ENCODE measurements at places on chromosomes 4 and X.

- DNase-seq, result no peak
Observed at GRCh38 chr4:87592124-87592523, 16.2 kb upstream of the DSPP start.

DNA sequence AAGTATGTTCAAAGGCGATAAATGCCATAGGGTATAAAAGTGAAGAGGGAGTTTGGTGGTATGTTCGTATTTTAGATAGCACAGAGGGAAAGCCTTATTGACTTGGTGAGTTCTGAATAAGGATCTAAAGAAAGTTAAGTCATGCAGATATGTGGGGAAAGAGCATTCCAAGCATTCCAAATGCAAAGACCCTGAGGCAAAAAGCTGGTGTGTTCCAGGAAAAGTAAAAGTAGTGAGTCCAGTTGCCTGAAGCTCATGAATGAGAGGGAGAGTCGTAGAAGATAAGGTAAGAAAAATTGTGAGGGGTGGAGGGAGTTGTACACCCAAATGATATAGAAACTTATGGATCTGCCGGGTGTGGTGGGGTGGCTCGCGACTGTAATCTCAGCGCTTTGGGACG, 426.7 kb downstream of the RPA4 start:
- DNase-seq, result no peak

DNA sequence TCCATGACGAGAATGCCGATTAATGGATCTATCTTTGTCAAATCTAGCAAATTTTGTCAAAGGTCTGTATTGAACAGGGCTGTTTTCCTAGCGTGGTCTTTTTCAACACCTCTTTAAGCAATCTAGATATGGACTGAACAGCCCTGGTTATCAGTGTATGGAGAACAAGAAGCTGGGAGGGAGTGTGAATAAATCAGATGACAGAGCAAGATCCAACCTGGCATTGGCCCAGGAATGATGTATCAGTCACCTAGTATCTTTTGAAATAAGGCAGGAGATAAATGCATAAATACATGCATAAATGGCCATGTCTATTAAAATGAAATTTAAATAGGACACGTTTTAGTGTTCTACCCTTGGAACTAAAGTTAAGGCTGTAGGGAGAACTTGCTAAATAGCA, 15.7 kb upstream of the AP1S2 start:
- no peak for DNase-seq

DNA sequence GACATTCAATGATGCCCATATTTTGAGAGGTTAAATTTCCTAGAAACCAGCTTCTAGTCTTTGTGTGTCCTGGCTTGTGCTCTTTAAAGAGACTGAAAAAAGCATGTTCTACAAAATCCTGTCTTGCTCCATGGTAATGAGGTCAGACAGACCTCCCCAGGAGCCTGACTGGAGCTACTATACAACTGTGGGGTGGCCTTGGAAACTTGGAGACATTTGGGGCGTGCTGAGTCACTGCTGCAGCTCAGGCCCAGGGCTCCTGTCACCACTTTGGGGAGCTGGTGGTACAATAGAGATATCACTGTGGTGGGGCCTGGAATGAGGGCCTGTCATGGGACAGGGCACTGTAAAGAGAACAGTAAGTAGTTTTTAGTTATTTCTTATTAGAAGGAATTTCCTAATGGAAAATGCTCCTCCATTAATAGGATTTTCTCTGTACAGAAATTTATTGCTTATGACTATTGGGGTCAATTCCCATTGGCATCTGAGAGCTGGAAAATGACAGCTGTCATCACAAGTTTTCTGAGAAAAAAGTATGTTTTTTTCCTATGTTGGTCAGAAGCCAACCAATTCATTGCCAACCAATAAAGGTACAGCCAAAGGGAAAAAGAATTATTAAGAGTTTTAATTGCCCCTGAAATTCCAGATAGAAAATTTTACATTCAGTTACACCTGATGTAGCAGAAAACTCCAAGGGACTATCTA, 207.4 kb upstream of the JADE1 start:
- no peak for DNase-seq

- DNase-seq, result no peak
Observed at GRCh38 chrX:132676561-132677186, 187.8 kb upstream of the MBNL3 start.

GRCh38 chrX:155534800-155535199, 76.4 kb upstream of the F8A3 start:
- peak; percentile 0 for DNase-seq

GRCh38 chrX:85052636-85053343, 49.1 kb downstream of the APOOL start:
- DNase-seq, result no peak

- no peak for DNase-seq
Observed at GRCh38 chr4:4388836-4389575, 2.1 kb downstream of the NSG1 start.

DNA sequence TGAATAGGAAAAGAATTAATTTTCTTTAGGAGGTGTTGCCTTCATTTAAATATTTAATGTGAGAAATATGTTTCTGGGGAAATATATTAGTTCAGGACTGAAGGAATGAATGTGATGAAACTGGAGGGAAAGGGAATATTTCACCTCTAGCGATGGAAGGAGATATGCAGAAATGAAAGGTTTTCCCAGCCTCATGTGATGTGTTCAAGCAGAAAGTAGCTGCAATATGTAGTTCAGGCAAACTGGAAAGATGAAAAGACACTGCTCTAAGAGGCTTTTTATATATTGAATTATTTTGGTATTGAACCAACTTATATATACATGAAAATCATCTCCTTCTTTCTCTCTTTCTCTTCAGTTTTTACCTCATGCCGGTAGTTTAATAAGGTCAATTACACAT, 3.4 kb downstream of the GRID2 start:
- DNase-seq, result no peak

DNA sequence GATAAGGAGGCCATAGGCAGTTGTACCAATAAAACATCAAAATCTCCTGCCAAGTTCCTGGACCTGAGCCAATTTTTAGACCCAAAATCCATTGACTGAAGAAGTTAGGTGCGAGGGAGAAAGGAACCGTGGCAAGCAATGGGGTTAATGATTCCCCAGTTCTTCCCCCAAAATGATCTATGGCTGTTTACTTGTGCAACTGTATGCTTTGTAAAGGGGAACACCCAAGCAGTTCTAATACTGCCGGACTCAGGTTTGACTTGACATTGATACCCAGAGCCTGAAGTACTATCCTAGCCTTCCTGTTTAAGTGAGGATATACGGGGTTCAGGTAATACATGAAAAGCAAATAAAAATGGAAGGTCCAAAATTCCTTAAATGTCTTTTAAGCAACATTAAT, 6.7 kb upstream of the EIF4E start:
- DNase-seq, result no peak

- no peak for DNase-seq
Observed at GRCh38 chr4:173767650-173768049, 237.6 kb upstream of the HAND2 start.

- no peak for DNase-seq
Observed at GRCh38 chrX:135395064-135395463, 26.7 kb upstream of the SMIM10L2A start.

DNA sequence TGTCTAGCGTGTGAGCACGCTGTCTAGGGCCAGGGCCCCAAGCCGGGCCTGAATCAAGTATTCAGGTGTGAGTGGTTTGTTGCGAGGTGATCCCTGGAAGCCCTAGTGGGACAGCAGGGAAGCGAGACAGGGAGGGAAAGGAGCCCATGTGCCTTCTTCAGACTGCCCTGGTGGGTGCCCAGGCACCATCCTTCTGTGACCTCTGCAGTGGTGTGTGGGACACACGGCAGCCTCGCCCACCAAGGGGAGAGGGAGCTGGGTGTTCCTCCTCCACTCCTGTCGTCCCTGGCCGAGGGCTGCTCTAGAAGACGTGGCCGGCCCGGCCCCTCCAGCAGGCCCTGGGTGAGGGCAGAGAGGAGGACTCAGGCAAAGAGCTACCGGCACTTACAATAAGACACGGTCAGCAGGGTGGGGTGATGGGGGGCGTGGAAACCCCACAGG, 47.4 kb downstream of the HTRA3 start:
- DNase-seq, result no peak

GRCh38 chr4:163693211-163693610, 198.7 kb downstream of the TMA16 start:
- no peak for DNase-seq

GRCh38 chr4:133102612-133103409, 46.3 kb upstream of the PCDH10 start:
- no peak for DNase-seq

- DNase-seq, result no peak
Observed at GRCh38 chr4:185723631-185724260, 88.2 kb downstream of the SORBS2 start.

DNA sequence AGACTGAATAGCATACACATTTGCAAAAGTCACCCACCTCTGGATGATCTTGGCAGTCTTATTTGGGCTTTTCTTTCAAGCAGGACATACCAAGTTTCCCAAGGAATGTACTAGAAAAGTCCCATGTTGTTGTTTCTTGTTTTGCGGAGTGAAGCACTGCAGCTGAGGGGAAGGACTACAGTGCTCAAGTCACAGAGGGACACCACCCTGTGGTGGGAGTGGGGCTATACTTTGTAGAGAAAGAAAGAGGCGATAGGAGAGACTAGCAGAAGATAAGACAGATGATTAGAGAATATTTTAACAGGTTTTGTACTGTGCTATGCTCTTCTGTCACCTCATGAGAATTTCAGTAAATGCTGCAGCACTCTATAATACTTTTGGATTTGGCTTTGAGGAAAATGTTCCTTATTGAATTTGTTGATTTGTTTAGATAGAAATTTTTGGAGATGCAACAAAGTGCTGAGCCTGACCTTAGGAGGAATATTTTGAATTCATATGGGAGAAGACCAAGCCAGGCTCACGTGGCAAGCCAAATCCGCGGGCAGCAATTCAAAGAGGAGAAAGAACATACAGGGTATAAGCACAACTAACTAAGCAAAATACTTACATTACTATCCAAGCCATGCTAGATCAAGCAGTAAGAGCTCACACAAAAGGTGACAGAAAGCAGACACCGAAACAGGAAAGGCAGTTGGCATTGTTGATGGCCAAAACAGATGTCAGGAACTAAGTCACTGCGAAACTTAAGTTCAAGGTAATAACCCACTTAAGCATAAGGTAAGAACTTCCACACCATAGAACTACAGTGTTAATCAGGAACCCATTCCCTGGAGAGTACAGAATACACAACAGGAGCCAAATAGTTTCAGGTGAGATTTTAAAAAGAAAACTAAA, 280.3 kb upstream of the INTU start:
- no peak for DNase-seq

- DNase-seq, result peak; percentile 49
Observed at GRCh38 chr4:103497692-103498091, 222.1 kb downstream of the TACR3 start.

- DNase-seq, result no peak
Observed at GRCh38 chr4:186669159-186669731, 54.4 kb downstream of the FAT1 start.

GRCh38 chrX:102154218-102154860, 1.4 kb downstream of the BEX5 start:
- DNase-seq, result no peak

DNA sequence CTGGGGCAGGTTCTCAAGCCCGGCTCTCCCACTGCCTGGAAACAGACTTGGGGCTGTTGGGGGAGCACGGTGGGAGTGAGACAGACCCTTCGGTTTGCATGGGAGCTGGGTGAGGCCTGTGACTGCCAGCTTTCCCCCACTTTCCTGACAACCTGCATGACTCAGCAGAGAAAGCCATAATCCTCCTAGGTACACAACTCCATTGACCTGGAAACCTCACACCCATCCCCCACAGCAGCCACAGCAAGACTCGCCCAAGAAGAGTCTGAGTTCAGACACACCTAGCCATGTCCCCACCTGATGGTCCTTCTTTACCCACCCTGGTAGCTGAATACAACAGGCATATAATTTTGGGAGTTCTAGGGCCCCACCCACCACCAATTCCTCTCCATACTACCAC, 57.6 kb upstream of the UBQLN2 start:
- no peak for DNase-seq

- no peak for DNase-seq
Observed at GRCh38 chrX:150502091-150502490, 66.3 kb upstream of the MTM1 start.

DNA sequence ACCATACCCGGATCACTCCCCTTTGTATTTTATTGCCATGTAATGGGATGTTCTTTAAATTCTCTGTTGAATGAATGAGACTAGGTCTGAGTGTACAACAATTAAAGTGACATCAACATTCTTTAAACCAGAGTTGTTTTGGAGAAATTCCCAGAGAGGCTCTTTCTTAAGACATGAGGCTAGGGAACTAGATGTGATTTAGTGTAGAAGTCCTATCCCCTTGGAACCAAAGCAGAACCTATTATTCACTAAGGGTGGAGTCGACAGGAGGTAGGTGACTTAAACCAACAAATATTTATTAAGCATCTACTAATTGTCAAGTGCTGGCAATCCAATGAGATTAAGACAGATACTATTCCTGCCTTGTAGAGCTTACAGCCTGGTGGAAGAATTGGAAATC, 1.7 kb downstream of the EIF1AX start:
- no peak for DNase-seq

- DNase-seq, result no peak
Observed at GRCh38 chr4:69239557-69240168, 25.1 kb upstream of the UGT2B11 start.

- no peak for DNase-seq
Observed at GRCh38 chr4:174317531-174317930, 33.8 kb downstream of the CEP44 start.

- no peak for DNase-seq
Observed at GRCh38 chr4:30720021-30720660, at the start of gene PCDH7. TSS of gene PCDH7 (plus strand) at chr4:30720369. CDS start at chr4:30721423, 1,054 bp downstream.

DNA sequence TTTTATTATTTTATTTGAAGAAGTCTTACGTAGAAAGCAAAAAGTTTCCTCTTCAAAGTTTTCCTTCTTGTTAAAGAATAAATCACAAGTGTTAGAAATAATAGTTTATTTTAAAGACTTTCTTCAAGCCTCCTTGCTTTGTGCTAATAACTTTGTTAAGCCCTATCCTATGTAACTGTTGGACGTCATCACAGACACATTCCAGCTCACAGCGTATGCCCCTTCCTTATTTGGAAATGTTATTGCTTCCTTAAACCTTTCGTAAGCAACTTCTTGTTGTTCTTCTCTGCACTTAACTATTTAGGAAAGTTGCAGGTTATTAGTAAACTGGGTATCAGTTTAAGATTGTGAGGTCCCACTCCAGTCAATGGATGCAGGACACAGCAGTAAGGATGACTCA, 7.6 kb upstream of the SRD5A3 start:
- DNase-seq, result no peak

GRCh38 chrX:109954333-109954732, 48.6 kb upstream of the TMEM164 start:
- no peak for DNase-seq

GRCh38 chr4:70008771-70009170, 13.0 kb downstream of the STATH start:
- DNase-seq, result no peak

GRCh38 chrX:31604629-31605221, 532.9 kb upstream of the FTHL17 start:
- DNase-seq, result peak; percentile 16
